ENCODE measurements at places on chromosomes 3 and 15.

GRCh38 chr3:10074666-10075065 lies 33.4 kb downstream of the FANCD2OS start:
- no peak for DNase-seq

DNA sequence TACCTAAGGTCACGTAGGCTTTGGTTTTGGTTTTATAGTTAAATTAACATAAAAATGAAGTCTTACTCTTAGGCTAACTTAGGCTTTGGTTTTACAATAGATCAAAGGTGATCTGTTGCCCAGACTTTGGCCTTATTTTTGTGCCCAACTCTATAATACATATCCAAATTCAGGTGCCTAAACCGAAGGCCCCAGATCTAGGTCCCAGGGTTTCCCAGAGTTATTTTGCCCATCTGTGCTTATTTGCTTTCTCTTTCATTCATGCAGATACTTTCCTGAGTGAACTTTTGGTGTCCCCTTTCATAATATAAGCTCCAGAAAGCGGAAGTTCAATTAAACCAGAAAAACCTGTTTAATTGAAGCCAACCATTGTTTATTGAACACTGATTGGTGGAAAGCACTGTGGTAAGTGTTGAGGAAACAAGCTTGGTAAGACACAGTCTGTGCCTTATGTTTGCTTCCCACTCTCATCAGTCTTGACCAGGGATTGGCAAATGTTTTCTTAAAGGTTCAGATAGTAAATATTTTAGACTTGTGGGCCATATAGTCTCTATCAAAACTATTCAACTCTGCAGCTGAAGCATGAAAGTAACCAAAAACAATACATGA lies 209.7 kb downstream of the WDR72 start:
- peak; percentile 37 for DNase-seq

DNA sequence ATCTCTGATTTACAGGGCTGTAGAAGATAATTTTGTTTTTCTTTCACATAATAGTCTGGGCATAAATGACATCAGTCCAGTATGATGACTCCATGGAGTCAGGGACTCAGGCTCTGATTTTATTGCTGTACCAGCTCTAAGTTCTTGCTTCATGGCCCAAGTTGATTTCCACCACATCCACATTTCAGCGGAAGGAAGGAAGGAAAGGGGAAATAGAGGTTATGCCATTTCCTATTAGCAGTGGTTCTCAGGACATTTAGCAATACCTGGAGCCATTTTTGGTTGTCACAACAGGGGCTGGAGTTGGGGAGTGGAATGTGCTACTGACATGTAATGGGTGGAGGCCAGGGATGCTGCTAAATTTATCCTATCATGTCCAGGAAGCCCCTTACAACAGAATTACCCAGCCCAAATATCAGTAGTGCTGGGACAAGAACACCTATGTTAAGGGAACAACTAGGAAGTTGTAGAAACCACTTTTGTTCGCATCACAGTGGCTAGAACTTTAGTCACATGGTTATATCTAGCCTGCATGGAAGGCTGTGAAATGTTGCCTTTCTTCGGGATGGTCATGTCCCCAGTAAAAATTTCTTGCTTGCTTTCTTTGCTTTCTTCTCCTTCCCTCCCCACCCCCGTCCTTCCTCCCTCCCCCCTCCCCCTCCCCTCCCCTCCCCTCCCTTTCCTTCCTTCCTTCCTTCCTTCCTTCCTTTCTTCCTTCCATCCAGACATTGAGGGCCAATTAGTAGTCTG lies 42.1 kb downstream of the OXSR1 start:
- DNase-seq, result no peak

DNA sequence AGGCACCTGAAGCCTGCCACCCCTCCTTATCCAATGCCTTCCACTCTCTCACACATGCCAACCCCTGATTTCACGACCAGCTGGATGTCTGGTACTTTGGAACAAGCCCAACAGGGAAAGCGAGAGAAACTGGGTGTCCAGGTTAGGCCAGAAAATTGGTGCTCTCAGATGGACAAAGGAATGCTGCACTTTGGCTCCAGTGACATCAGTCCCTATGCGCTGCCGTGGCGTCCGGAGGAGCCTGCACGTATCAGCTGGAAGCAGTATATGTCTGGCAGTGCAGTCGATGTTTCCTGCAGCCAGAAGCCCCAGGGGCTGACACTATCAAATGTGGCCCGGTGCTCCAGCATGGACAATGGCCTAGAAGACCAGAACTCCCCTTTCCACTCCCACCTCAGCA lies 45.2 kb downstream of the CDAN1 start:
- DNase-seq, result no peak

GRCh38 chr15:22963641-22964040 lies 16.5 kb downstream of the CYFIP1 start:
- DNase-seq, result no peak

DNA sequence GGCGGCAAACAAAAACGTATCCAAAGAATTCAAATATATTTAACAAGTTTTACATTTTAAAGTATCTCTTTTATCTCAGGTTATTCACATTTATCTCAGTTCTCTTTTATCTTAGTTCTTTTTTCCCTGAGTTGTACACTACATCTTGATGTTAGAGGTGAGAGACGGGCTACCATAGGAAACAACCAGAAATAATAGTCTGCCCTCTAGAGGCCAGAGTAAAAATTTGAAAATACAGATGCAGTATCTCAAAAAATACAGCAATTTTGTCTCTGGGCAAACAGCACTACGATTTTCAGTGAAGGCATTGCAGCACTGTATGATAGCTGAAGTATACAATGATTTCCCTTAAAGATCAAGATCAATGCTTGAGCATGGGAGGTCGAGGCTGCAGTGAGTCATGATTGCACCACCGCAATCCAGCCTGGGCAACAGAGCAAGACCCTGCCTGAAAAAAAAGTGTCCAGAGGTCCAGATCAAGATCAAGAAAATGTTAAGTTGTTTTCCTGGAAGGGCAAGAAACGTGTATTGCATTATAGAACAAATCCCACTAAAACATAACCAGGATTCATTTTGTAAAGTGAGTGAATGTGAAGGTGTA lies 82.6 kb upstream of the ATP11B start:
- peak; percentile 56 for DNase-seq

GRCh38 chr3:13263770-13264467 lies 156.2 kb downstream of the NUP210 start:
- DNase-seq, result no peak

- DNase-seq, result no peak
Observed at GRCh38 chr3:140358686-140359085, 319.2 kb upstream of the TRIM42 start.

DNA sequence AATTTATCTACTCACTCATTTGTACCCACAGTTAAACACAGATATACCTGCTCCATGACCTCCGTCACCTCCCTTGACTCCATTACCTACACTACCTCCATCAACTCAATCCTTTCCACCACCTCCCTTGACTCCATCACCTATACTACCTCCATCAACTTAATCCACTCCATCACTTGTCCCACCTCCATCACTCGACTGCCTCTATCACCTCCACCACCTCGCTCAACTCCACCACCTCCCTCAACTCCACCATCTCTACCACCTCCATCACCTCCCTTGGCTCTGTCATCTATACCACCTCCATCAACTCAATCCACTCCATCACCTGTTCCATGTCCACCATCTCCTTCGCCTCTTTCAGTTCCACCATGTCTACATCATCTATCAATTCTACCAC lies 51.3 kb upstream of the WNT7A start:
- DNase-seq, result no peak

- DNase-seq, result no peak
Observed at GRCh38 chr3:152335273-152335672, 66.5 kb downstream of the MBNL1 start.

GRCh38 chr3:124126436-124127023 lies 134.6 kb upstream of the ROPN1 start:
- no peak for DNase-seq

- no peak for DNase-seq
Observed at GRCh38 chr15:81161160-81161673, 27.1 kb downstream of the CFAP161 start.

GRCh38 chr15:35932531-35932930 lies 386.6 kb upstream of the DPH6 start:
- no peak for DNase-seq

DNA sequence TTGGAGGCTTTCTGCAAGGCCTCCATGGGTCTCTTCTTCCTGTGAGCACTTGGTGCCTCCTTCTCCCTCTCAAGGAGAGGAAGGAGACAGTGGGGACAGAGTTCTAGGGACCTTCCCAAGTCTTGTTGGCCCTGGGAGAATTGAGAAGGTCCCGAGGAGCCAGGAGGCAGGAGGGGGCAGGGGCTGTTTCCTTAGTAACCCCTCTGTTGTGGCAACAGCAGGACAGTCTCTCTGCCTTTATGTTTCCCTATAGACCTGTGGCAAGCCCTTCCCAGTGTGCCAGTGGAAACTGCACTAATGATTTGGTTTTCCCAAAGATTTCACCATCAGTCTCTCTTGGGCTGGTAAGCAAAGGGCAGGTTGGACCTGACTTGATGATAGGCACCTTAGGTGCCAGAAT lies 87.8 kb upstream of the GALNT15 start:
- no peak for DNase-seq

GRCh38 chr3:110708156-110708555 lies 363.5 kb upstream of the NECTIN3 start:
- no peak for DNase-seq

- no peak for DNase-seq
Observed at GRCh38 chr3:169457807-169458697, 205.5 kb downstream of the MECOM start.

- peak; percentile 94 for DNase-seq
Observed at GRCh38 chr3:50616770-50617095, 218 bp upstream of the MAPKAPK3 start.

DNA sequence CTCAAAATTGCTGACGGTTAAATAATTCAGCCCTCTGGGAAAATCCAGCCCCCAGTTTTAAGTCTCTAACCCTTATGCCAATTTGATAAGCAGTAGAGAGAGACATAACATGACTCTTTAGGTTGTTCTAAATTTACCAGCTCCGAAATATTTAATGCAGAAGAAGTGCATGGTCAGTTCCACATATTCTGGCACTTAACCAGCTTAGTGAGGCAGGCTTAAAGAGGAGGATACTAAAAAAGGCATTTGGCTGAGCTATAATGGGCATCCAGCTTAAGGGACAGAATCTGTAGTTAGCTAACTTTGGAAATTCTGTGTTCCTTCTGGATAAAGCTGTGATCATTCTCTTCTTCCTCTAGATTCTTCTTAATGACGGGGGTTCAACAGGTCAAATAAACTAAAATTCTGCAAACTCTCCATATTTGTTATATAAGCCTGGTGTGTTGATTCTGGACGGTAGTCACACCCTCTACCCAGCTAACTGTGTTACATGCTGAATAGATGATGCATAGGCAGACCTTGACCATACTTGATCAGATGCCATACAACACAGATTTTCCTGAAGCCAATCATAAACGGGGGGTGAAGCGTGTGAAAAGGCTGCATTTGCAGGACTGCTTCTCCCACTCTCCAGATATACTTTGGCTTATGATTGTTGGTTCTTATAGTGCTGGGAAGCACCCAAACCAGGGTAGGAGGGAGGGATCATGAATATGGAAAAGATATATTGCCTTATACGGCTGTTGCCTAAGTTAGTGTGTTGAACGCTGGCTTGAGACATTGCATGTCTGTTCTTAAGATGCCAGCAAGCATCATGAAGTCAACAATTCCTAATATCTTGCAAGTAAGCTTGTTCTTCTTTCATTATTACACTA lies 118.4 kb downstream of the FGF12 start:
- no peak for DNase-seq

GRCh38 chr3:27632431-27633223 lies 89.5 kb downstream of the EOMES start:
- DNase-seq, result peak; percentile 62

DNA sequence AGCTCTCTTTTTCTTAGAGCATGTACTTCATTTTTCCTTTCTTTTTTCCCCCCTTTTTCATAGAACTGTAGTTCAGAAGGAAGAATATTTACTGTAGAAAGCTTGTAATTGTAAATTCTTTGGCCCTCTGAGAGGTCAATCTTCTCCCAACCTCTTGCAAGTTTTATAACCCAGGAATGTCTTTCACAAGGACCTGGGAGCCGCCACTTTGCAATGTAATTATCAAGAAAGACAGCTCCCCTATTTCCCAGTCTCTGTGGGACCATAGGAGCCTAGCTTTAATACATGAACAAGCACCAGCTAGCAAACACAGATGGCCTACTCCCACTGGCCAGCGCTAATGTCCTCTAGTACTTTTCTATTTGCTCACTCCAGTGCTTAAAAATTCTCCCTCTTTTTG lies 51.4 kb downstream of the NFKBIZ start:
- DNase-seq, result no peak

DNA sequence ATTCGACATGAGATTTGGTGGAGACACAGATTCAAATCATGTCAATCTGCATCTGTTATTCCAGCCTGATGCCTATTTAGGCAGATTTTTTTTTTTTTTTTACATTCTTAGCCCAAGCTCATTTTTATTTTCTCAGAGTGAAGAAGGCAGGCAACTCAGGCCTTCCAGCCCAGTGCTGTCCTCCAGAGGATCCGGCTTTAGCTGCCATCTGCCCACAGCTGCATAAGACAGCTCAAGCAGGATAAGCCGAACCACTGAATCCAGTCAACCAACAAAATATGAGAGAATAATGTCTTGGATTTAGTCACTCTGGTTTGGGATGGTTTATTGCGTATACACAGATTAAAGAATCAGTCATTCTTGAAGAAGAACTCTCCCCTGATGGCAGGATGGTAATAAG lies 19.9 kb upstream of the COLQ start:
- DNase-seq, result no peak

GRCh38 chr15:53128652-53129051 lies 338.5 kb upstream of the ONECUT1 start:
- DNase-seq, result peak; percentile 11

GRCh38 chr3:186782542-186783057 lies 777 bp upstream of the EIF4A2 start:
- no peak for DNase-seq
